Naive thymus-derived CD8-positive, alpha-beta T cell (primary cell): ENCODE measurements at places on chromosomes 7 and 10.

DNA sequence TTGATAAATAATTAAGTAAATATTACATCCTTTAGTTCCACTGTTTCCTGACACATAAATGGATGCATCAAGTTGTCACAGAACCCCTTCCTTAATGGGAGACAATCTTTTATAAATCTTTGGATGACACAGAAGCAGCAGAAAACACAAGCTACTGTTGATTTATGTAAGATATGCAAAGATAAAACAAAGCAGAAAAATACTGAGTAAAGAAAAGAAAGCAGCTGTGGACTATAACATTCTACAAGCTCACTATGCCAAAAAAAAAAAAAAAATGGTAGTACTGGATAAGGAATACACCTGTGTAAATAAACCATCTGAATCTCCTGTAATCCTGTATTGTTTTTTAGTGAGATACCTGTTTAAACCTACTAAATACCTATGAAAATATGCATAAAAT is 92.0 kb upstream of the FAM180A start:
- no peak overlapping the region for H3K4me3 ChIP-seq
- H3K27me3 ChIP-seq: no peaks in the 10 kb centered on the region
- H3K27ac ChIP-seq: no peak overlapping the region
- no peak for DNase-seq

DNA sequence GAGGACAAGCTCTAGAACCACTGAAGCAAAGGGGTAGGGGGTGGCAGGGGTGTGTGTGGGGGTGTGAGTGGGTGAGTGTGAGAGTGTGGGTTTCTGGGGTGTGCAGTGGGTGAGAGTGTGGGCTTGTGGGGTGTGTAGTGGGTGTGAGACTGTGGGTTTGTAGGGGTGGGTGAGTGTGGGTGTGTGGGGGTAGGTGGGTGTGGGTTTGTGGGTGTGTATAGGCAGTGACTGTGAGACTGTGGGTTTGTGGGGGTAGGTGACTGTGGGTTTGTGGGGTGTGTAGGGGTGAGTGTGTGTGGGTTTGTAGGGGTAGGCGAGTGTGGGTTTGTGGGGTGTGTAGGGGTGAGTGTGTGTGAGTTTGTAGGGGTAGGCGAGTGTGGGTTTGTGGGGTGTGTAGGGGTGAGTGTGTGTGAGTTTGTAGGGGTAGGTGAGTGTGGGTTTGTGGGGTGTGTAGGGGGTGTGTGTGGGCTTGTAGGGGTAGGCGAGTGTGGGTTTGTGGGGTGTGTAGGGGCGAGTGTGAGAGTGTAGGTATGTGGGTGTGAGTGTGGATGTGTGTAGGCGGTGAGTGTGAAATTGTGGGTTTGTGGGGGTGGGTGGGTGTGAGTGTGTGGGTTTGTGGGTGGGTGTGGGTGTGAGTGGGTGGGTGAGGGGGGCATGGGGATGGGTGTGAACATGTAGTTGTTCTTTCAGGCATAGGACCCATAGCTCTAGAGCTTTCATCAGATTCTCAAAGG is 8.8 kb downstream of the NOS3 start:
- H3K27ac ChIP-seq: no peak overlapping the region
- peak overlapping the region; percentile 20 for H3K4me3 ChIP-seq
- DNase-seq: no peak
- H3K36me3 ChIP-seq: no peaks in the 10 kb centered on the region
- peaks cover 32% of the 10 kb centered on the region for H3K4me1 ChIP-seq
- H3K27me3 ChIP-seq: no peaks in the 10 kb centered on the region

- H3K36me3 ChIP-seq: no peaks in the 10 kb centered on the region
- H3K27ac ChIP-seq: no peak overlapping the region
- H3K27me3 ChIP-seq: peaks cover 1% of the 10 kb centered on the region
- no peaks in the 10 kb centered on the region for H3K4me1 ChIP-seq
These were observed 78.1 kb upstream of the RET start for GRCh38 chr10:42998481-42999384.

DNA sequence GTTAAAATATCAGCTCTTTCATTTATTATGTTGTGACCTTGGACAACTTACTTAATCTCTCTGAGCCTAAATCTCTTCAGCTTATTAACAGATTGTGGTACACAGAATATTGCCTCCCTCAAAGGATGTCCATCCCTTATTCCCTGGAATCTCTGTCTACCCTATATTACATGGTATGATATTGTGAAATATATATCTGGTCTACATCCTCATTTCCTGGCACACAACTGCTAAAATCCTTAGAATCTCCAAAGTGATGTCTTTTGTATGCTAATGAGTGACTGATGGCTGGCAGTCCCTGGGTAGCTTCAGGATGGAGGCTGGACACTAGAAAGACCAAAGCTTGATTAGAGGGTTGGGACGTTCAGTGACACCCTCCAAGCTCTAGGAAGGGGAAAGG is 25.8 kb downstream of the ZNF438 start:
- no peak overlapping the region for H3K27ac ChIP-seq
- no peak for DNase-seq
- H3K4me1 ChIP-seq: peaks cover 22% of the 10 kb centered on the region
- no peaks in the 10 kb centered on the region for H3K27me3 ChIP-seq

DNA sequence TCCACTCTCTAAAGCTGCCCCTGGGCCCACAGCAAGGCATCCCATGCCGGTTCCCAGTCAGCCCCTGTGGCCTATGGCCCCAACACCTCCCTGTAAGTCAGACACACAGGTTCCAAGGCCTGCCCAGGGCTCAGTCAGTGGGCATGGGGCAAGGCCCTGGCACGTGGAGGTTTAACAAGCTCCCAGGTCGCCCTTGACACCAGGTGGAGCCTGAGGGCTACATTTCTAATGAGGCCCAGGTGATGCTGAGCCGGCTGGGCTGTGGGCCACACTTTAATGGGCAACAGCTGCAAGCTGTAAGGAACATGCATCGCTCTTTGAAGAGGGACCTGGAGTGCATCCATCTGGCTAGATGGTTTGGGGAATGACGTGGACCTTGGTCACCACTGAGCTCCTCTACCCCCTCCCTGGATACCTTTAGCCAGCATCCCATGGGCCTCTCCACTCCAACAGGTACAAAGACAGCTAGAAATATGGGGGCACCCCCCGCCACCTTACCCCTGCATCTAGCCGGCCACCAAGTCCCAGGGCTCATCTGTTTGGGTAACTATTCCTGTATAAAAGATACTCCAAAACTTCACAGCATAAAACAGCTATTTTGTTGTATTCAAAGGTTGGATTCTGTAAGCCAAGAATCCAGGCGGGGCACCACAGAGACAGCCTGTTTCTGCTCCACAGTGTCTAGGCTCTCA is 122.5 kb downstream of the OAT start:
- no peak overlapping the region for H3K27ac ChIP-seq
- DNase-seq: no peak
- no peaks in the 10 kb centered on the region for H3K4me1 ChIP-seq
- H3K4me3 ChIP-seq: no peak overlapping the region
